ENCODE measurements at places on chromosomes 2 and 18.

DNA sequence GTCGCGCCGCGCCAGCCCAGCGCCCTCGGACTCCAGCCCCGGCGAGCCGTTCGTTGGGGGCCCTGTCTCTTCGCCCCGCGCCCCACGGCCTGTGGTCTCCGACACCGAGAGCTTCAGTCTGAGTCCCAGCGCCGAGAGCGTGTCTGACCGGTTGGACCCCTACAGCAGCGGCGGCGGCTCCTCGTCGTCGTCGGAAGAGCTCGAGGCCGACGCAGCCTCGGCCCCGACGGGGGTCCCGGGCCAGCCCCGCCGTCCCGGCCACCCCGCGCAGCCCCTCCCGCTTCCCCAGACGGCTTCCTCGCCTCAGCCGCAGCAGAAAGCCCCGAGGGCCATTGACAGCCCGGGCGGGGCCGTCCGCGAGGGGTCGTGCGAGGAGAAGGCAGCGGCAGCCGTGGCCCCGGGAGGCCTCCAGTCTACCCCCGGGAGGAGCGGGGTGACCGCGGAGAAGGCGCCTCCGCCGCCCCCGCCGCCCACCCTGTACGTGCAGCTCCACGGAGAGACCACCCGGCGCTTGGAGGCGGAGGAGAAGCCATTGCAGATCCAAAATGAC lies 1.4 kb downstream of the PHLPP1 start:
- DNase-seq, result peak; percentile 38

GRCh38 chr2:136135921-136136906 lies 18.3 kb upstream of the CXCR4 start:
- DNase-seq, result peak; percentile 61

GRCh38 chr2:19373352-19373751 lies 14.9 kb upstream of the OSR1 start:
- no peak for DNase-seq

GRCh38 chr2:166373105-166373504 lies 2.6 kb downstream of the SCN9A start:
- no peak for DNase-seq

DNA sequence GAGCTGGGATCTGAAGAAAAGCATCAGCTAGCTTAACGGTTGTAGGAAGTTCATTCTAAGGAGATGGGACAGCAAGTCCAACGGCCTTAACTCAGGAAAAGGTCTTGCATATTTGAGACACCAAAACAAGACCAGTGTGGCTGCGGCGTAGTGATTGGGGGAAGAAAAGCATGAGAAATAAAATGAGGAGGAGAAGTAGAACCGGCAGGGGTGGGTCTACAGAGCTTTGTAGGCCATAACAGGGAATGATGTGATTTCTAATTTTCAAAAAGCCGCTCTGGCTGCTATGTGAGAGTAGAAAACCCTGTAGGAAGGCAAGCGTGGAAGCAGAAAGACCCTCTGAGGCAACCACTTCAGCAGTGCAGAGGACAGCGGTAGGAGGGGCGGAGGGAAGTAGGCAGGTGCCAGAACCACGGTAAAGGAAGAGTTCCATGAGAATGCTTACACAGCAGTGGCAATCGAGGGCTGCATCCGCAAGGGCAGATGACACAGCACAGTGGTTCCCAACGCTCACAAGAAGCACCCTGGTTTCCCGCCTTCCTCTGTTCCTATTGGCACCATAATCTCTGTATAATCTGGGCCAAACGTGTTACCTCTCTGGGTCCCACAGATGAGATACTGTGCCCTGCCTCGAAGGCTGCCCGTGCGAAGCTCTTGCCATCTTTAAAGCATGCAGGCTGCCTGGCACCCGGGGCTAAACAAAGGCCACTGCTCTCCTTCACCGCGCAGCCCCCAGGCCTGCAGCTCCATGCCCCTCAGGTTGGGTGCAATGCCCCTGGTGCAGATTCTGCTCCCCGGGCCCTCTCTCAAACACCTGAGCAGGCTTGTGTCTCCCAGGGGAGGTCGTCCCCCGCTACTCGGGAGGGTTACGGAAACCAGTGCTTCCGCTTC lies 795 bp downstream of the ANKRD39 start:
- no peak for DNase-seq

- no peak for DNase-seq
Measured at GRCh38 chr2:25557179-25558036, 116.0 kb downstream of the DTNB start.

DNA sequence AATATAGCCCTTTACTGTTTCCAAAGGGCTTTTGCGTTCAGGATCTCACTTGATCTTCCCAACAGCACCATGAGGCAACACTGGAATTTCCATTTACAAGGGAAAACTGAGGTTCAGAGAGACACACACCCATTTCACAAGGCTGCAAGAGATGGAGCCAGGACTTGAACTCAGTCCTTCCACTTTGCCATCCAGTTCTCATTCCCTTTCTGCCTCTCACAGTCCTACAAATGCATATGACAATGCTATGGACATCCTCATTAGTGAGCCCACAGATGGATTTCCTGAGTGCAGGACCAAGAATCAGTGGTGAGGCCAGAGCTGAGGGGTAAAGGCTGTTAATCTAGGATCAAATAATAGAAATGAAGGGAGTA lies 136.1 kb upstream of the MYCN start:
- no peak for DNase-seq

- DNase-seq, result no peak
Measured at GRCh38 chr2:219073413-219074129, 12.8 kb upstream of the IHH start.

DNA sequence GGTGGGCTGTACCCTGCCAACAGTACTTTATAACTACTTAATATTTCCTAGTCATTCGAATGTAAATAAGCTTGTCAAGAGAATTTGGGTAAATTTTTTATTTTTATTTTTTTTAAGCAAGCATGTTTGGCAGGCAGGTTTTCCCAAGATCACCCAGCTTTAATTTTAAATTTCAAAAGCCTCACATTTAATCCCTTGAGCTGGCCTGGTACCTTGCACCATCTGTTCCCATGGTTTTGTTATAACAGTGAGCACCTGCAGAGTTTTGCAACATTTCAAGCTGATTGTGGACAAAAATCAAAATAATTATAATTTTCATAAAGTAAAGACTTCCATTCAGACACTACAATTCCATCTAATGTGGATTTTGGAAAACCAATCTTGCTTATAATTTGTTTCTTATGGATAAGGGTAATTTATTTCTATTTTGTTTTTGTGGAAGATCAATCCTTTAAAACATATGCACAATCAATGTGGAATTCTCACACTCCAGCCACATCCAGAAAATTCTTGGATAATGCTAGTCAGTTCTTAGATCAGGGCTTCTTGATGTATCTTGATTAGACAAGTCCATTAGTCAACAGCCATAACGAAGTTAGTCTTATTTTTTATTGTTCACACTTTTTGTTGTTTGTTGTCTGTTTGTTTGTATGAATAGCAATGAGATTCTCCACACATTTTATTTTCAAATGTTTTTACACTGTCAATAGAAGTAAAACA lies 689.3 kb downstream of the NR4A2 start:
- no peak for DNase-seq

- DNase-seq, result no peak
Measured at GRCh38 chr2:198401644-198402043, 597.3 kb downstream of the PLCL1 start.

GRCh38 chr2:115910270-115910669 lies 1467.8 kb downstream of the DPP10 start:
- DNase-seq, result no peak

GRCh38 chr2:142930835-142931398 lies 53.5 kb downstream of the KYNU start:
- no peak for DNase-seq

- no peak for DNase-seq
Measured at GRCh38 chr2:148479398-148479797, 165.2 kb upstream of the EPC2 start.

DNA sequence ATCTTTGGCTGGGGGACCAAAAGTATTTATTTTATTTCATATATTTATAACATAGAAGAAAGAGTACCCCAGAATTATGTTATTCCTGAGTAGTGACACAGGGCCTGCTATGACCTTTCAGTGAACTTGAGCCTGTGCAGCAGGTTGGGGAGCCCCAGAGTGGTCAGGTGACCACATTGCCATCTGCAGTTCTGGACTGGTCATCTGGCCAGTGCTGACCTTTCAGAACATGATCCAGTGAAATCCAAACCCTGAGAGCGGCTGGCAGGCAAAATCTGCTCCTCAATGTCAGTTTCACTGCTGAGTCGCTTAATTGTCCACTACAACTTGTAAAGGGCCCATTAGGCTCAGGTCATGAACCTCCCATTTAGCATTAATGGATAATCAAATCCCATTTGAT lies 336.7 kb upstream of the KCNH7 start:
- DNase-seq, result no peak

GRCh38 chr2:187478719-187479118 lies 30.7 kb upstream of the CALCRL start:
- no peak for DNase-seq

- DNase-seq, result no peak
Measured at GRCh38 chr2:201886504-201886903, 80.2 kb downstream of the CDK15 start.

- peak; percentile 39 for DNase-seq
Measured at GRCh38 chr2:88600038-88600465, 27.2 kb downstream of the EIF2AK3 start.

GRCh38 chr2:234293973-234294372 lies 202.9 kb downstream of the ARL4C start:
- no peak for DNase-seq

DNA sequence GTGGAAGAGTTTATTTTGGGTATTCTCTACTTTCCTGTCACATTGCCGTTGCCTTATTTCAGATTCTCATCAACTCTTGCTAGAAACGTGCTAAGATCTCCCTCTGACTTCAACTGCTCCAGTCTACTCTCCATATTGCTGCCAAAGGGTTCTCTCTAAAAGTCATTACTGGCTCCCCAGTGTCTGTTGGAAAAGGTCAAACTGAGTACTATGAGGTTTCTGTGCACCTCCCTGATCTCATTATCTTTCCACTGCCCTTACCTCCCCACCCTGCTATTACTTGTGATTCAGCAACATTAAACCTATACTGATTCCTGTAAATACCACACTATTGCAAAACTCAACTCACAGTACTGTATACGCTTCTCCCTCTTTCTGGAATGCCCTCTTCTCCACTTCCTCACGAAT lies 1.9 kb upstream of the KRCC1 start:
- DNase-seq, result no peak

DNA sequence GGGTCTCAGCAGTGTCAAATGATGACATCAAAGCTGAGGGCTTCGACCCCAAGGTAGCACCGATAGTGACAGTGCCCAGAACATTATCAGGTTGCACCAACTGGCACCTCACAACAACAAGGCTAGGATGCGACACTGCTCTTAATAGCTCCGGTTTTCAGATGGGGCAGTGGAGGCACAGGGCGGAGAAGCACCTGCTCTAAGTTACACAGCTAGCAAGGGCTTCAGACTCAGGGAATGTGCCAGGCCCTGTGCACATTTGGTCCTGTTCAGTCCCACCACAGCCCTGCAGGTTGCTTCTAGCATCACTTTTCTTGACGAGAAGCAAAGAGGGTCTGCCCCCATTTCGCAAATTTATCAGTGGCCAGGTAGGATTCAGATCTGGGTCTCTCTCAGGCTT lies 74.1 kb downstream of the DGKD start:
- DNase-seq, result no peak

DNA sequence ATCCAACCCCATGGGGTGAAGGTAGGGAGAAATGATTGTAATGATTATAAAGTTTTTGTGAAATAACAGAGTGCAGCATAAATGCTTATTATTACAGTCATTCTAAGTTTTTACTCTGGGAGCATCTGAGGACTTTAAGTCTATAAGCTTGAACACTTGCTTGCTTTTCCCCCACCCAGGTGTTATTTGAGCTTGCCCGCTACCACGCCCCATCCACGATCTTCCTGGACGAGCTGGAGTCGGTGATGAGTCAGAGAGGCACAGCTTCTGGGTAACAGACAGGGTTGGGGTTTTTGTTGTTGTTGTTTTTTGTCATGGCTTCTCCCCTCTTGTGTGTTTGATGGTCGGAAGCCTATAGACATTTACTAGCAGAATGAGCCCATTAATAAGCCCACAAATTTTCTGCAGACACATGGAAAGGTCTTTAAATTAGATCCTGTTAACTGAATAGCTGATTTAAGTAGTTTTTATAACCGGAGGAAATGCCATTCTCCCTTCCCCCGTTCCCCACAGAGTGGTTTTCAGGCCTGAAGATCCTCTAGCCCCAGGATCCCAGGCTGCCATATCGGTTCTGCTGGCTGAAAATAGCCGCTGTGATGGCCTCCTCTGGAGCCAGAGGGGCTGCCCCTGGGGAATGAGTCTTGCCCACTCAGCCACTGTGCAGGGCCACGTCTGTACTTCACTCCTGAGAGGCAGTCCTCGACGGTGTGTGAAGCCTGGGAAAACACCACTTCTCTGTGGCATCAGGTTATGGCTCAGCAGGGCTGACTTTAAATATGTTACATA lies 39.9 kb upstream of the ELOA2 start:
- no peak for DNase-seq

- DNase-seq, result no peak
Measured at GRCh38 chr2:149134335-149134923, 95.9 kb downstream of the LYPD6B start.

DNA sequence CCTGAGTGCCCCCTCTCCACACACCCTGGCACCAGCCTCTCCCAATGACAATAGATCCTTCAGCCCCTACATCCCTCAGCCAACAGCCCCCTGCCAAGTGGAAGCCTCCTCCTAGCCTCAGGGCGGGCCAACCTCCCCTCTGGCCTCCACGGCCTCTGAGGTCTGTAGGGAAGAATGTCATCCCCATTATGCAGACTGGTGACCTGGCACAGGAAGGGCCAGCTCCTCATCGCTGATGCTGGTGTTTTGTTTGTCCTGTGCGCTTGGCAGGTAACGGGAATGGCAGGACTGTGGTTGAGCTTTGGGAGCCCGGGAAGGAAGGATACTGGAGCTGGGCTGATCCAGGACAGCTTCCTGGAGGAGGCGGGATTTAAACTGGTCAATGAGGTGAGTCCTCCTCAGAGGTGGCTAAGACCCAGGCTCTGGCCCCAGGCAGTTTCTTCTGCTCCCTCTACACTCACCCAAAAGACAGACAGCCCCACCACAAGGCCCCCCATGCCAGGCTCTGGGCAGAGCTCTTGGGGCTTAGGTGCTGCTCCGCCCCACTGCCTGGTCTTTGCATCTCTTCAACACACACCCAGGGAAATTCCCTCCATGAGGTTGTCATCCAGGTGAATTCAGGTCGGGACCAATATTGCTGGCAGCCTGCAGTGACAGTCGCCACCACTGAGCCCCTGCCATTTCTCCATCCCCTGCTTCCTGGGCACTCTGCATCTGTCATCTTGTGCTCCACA lies 75.2 kb upstream of the SMAD7 start:
- DNase-seq, result no peak

DNA sequence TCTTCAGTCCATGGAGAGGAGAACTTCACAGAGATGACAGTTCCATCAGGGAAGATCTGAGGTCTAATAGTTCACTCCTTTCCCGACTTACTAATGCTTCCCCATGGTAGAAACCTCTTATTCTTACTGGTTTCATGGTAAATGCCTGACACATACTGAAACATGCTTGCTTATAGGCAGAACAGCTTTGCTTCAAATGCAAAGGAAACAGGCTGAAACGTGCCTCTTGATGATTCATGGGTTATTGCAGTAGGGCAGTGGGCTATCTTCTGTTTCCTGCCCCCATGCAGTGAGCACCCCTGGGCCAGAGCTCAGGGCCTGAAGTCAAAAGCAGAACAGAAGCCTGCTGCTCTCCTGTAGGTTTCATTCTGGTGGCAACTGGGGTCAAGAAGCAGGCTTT lies 223.5 kb downstream of the RDH14 start:
- no peak for DNase-seq

- no peak for DNase-seq
Measured at GRCh38 chr2:134276381-134277172, 22.7 kb downstream of the MGAT5 start.

GRCh38 chr2:205556841-205557539 lies 125.3 kb upstream of the NRP2 start:
- DNase-seq, result peak; percentile 80

Measured in DMS79 (cell line).